Fibroblast of skin of scalp (primary cell): ENCODE measurements at places on chromosomes 5 and 9.
A peak's percentile ranks its signal among the peaks of the same experiment; 100 is the strongest.

GRCh38 chr5:96076451-96076850 lies 114.8 kb upstream of the ELL2 start:
- no peak for DNase-seq

- peak; percentile 53 for DNase-seq
Observed at GRCh38 chr5:139388198-139388821, 1.4 kb downstream of the MZB1 start.

DNA sequence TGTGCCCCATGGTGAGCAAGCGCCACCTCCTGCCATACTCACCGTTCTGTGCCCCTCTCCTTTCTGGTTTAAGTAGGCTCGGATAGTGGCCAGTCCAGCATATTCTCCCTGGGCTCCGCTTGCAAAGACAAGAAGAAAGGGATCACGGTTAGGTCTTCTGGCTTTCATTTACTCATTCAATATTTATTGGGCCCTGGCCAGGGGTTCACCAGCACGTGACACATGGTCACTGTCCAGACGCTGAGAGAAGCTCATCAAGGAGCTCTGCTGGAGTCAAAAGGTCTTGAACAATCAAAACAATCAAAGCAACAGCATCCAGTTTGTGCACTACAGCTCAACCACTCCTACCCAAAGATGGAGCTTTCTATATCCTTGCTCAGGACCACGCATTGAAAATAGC lies 80.2 kb downstream of the GLDC start:
- no peak for DNase-seq

DNA sequence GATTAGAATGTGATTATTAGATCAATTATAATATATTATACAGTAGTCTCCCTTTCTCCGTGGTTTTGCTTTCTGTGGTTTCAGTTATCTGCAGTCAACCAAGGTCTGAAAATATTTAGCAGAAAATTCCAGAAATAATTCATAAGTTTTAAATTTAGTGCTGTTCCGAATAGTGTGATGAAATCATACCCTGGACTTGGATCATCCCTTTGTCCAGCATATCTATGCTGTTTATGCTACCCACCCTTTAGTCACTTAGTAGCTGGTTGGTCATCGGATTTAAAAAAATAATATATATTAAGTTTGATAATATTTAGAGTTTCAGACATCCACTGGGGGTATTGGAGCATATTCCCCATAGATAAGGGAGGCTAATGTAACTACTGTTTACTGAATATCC lies 19.6 kb downstream of the RMI1 start:
- DNase-seq = peak; percentile 87

GRCh38 chr5:17455942-17456341 lies 42.1 kb upstream of the TAF11L2 start:
- DNase-seq = no peak
